ENCODE measurements at places on chromosomes 12 and 14.

GRCh38 chr12:46370792-46371717, 1.5 kb downstream of the SLC38A2 start:
- DNase-seq = peak; percentile 89

GRCh38 chr14:71086567-71086966, 179.3 kb downstream of the PCNX1 start:
- no peak for DNase-seq

GRCh38 chr14:75578786-75579337, 442 bp downstream of the FLVCR2 start:
- DNase-seq = peak; percentile 31

DNA sequence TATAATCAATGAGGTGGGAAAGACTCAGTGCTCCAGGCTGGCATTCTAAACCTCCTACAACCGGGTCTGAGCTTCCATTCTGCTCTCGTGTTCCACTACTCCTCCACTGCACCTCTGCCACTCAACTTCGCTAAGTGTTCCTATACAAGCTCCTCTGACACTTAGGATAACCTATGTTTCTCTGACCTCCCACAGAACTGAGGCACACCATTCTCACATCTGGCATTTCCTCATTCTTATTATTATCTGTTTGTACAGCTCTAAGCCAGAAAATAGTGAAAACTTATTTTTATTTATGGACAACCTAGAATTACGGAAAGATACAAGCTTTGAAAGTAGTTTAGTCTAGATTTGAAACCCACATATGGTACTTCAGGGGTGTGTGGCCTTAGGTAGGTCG, 127.0 kb downstream of the MED13L start:
- no peak for DNase-seq

DNA sequence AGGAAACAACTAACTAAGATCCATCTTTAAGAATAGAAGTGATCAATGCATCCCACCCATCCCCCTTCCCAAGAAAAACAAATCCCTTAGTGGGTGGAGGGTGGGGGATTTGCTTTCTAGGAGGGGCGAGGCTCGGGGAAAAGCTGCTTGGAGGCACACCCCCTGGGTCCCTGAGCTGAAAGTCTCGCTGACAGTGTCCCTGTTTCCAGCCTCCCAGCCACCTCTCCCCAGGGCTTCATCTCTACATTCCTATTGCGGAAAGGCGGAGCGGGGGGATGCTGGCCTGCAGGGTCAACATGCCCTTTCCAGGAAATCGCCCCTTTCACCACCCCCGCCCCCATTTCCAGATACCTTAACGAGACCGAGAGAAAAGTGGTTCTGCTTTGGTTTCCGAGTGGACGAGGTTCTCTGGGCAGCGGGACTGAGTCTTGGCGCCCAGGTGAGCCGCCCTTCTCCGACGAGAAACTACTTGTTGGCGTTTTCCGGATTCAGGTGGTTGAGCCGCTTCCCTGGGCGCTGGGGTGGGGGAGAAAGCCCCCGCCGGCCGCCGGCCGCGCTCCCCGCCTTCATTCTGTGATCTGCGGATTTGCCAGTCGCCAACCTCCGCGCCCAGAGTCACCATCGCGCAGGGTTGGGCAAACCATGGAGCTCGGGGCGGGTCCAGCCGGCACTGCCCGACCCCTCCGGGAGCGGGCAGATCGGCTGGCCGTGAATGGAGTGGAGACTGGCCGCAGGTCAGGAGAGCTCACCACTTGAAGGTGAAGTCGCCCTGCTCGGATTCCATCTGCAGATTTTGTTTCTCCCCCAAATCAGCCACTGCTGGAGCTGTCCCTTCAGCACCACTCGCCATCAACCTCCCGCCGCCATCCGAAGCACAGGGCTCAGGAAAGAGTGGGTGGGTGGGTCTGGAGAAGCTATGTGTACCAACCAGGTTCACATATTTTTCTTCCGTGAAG, 505 bp downstream of the KCNC2 start:
- peak; percentile 78 for DNase-seq

GRCh38 chr12:94092516-94093241, 55.7 kb upstream of the PLXNC1 start:
- DNase-seq = no peak

DNA sequence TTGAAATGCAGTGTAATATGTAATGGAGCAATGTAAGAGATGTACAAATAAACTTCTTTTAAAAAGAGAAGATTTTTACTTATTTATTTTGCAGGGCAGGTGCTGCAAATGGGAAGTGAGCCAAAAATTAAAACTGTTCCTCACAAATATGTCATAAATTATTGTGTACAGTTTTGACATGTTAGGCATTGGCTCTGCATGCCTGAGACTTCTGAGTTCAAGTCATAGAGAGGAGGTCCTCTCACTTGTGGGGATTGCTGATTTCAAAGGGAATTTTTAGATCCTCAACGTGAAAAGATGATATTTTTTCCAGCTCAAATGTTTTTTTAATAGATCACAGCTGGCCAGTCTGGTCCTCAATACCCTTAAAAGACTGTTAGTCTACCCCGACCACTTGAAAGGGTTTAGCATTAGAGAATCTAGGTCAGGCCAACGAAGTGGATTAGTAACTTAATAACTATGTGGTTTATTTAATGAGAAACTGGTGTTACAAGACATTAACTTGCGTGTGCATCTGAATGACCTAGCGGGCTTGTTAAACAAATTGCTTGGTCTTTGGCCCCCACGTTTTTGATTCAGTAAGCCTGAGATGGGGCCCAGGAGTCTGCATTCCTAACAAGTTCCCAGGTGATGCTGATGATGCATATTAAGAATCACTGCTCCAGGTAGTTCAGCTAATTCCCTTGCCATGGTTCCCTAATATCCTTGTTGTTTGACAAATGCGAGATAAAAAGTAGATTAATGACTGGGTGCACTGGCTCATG, 30.9 kb upstream of the WDR89 start:
- peak; percentile 68 for DNase-seq

All from renal pelvis (tissue), 12 donors.